ENCODE measurements at places on chromosomes 1 and 21. TPM values are rescaled to one million over a fixed set of nuclear protein-coding genes. Genes with fewer than 3 reads are reported as not detected.

- DNase-seq = no peak
Measured at GRCh38 chr1:235679005-235679404, 29.4 kb upstream of the GNG4 start.

Gene CTXND2
- not detected for total RNA-seq

- no peak for DNase-seq
Measured at GRCh38 chr1:21937034-21937371, at the start of gene HSPG2. TSS of gene HSPG2 (minus strand) at chr1:21937310. CDS start at chr1:21937217, 93 bp downstream.

- no peak for DNase-seq
Measured at GRCh38 chr1:160862203-160863060, at the start of gene CD244. TSS of gene CD244 (minus strand) at chr1:160862887. CDS start at chr1:160862677, 210 bp downstream.

DNA sequence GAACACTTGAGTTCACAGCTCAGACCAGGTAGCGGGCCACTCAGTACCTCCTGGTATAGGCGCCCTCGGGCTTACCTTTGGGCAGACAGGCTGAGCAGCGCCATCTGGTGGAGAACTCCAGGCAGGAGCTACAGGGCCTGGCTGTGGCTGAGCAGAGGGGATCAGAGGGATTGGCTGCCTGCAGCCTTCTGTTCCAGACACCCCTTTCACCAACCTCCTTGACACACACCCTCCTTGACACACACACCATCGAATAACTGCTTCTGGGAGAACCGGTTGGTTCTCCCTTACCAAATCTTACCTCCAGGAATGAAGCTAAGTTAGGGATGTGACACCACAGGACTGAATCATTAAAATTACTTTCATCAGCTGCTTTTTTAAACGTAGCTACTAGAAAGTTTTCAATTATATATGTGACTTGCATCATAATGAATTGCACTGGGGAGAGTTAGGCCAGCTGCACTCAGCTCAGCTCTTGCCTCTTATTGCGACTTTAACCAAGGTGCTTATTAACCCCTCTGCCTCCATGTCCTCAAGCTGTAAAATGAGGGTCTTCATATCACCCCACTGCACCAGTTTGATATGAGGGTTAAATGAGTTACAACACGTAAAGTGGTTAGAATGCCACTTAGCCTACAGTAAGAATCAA lies 6.6 kb downstream of the LIN28A start:
- peak; percentile 54 for DNase-seq

DNA sequence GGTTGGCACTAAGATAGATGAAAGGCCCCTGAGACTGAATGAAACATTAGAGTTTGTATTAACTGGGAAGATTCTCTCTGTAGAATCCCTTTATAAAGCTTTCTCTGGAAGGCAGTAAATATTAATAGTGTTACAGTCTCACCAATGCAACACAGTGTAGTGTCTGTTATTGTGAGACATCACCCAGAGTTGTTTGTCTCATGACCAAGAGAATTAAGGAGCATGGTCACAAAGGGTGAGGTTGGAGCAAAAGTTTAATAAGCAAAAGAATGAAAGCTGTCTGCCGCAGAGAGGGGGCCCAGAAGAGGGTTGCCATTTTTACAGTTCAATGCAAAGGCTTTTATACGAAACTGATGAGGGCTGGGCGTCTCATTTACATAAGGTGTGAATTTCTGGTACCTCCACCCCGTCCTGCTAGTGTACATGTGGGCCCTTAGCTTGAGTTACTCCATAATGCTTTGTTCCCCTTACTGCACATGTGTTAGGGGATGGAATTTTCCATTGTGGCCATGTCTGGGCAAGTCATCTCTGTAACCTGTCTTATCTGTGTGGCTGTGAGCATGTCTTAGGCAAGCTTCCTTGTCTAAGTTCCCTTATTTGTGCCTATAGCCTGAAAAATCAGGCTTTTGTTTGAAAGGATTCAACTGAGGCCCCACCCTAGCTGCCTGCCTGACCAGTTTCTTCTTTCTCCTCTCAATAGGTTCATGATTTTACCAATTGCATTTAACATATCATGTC lies 184.1 kb downstream of the RASAL2 start:
- no peak for DNase-seq

GRCh38 chr21:34344584-34344983 lies 19.2 kb upstream of the KCNE2 start:
- DNase-seq = no peak

Gene CLDN19
- not detected for total RNA-seq

DNA sequence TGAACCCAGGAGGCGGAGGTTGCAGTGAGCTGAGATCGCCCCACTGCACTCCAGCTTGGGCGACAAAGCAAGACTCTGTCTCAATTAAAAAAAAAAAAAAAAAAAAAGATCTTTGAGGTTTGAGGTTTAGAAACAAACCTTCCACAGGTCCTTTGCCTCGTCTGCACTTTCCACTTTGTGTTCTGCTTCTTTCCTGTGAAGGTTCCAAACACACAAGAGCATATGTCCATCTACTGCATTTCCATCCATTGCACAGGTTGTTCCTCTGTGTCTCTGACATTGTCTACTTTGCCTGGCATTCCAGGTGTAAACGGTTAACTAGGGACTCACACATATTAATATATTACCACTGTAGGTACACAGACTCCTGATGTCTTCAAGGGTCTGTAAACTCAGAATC lies 40.1 kb downstream of the DSTYK start:
- no peak for DNase-seq

DNA sequence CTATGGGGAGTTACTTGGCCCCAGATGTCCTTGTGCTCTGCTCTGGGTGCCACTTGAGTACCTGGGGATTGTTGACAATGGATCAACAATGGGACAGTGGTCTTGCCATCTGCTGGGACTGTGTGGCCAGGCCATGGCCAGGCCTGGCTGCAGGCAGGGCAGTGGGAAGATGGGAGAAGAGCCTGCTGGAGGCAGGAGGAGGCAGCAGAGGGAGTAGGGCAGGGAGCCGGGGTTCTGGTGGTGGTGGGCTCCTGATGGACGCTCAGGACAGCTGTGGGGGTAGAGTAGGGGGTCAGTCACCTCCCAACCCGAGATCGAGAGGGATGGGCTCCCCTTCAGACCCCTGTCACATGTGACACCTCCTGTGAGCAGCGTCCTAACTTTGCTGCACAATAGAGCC lies 81.0 kb downstream of the ARHGEF10L start:
- DNase-seq = no peak

Gene SPRR2F
- not detected for total RNA-seq

DNA sequence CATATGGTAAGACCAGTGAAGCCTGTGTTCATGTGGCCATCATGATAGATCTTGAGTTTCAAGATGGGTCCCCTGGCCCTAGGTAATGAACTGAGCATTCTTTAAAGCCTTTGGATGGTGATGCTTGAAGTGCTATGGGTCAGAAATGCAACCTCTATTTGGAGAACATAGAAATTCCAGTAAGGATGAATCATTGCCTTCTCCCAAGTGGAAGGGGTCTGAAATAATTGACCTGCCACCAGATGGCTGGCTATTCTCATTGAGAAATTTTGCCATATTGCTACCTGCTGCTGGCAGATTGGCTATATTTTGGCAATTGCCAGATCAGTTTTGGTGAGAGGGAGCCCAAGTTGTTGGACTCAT lies 739 bp upstream of the IFI6 start:
- no peak for DNase-seq

- DNase-seq = no peak
Measured at GRCh38 chr1:46181343-46182260, 5.3 kb upstream of the P3R3URF start.

Gene FLG
- not detected for total RNA-seq

GRCh38 chr1:10623686-10624145 lies 149.0 kb downstream of the PEX14 start:
- DNase-seq = no peak

Gene CD1E
- total RNA-seq = not detected

Gene SLC2A5
- not detected for total RNA-seq

DNA sequence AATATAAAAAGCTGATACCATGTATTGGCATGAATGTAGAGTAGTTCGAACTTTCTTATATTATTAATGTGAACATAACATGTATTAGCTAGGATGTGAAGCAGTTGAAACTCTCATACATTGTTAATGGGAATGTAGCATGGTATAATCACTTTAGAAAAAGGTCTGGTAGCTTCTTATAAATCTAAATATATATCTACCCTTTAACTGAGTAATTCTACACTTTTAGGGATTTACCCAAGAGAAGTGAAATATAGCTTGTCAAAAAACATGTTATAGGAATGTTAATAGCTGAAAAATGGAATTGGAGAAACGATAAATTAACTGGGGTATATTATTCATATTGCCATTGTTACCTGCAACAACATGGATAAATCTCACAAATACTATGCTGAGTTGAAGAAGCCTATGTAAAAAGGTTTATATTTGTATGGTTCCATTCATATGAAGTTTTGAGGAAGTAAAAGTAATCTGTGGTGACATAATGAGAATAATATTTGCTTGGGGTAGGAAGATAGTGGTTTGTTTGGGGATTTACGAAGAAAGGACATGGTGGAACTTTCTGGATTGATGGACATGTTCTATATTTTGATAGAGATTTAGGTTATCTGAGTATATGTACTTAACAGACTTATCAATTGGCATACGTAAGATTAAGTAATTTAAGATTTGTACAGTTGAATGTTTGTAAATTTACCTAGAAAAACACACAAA lies 76.6 kb downstream of the MAST2 start:
- DNase-seq = no peak

- no peak for DNase-seq
Measured at GRCh38 chr1:155951753-155952504, 10.5 kb downstream of the RXFP4 start.

Gene TMEM81
- total RNA-seq = 5.1 TPM

Gene STRIP1
- total RNA-seq = 39.6 TPM

Gene GBP7
- not detected for total RNA-seq

DNA sequence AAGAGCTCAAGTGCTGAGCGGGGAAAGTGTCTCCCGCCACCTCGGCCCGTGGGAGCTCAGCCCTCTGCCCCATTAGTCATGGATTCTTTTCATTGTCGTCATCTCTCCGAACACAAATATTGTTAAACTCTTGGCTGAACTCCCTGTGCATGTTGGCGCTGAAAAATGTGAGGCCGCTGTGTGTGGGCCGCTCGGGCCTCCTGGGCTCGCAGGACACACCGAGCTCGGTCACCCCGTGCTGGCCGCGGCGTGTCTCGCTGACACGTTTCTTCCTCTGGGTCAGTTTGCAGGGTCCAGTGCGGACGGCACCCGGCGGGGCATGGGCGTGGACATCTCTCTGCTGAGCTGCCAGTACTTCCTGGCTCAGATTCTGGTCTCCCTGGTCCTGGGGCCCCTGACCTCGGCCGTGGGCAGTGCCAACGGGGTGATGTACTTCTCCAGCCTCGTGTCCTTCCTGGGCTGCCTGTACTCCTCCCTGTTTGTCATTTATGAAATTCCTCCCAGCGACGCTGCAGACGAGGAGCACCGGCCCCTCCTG lies 25.6 kb downstream of the SLC45A1 start:
- DNase-seq = peak; percentile 95

GRCh38 chr1:18549906-18550305 lies 69.2 kb downstream of the KLHDC7A start:
- DNase-seq = no peak

DNA sequence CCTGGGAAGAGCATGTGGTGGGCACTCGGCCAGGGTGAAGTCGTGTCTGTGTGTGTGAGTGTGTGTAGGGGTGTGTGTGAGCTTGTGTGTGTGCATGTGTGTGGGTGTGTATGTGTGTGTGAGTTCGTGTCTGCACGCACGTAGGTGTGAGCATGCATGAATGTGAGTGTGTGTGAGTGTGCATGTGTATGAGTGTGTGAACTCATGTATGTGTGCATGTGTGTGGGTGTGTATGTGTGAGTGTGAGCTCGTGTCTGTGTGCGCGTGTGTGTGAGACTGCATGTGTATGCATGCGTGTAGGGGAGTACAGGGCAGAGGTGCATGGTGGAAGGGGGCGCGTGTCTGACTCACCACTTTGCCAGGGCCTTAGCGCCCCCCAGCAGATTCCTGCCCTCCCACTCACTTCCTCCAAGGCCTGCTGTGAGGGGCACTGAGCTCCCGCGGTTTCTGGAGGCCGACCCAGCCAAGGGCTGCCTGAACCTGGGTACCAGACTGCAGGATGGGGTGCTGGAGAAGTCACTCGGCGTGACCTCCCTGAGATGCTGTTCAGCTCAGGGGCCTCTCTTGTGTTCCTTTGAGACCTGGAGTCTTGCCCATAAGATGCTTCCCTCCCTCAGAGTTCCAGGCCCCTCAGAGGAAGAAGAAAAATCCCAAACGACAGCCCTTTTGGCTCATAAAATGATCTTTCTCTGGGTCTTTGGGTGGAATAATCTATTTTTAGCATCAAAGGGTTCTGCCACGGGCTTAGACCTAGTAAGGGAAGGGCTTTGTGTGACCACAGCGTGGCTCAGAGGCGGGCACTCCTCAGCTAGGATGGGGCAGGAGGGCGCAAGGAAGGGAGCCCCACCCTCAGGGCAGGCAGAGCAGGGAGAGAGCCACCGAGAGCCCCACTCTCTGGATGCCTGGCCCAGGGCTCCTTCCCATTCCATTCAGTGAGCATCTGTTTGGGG lies 41.1 kb upstream of the RUNX3 start:
- no peak for DNase-seq

Gene CTH
- 1.1 TPM for total RNA-seq

Gene PTGS2
- 1.1 TPM for total RNA-seq

DNA sequence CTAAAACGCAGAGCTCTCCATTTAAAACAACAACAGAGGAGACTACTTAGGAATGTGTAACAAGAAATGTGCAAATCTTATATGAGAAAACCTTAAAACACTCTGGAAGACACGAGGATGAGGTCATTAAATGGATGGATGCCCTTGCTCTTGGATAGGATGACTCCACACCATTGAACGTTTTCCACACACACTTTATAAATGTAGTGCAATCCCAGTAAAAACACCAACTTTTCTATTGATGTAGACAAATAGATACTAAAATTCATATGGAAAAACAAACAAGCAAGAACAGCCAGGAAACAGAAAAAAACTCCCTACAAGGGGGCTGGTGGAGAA lies 18.4 kb upstream of the COL6A1 start:
- DNase-seq = no peak

Gene AGBL4
- total RNA-seq = not detected

DNA sequence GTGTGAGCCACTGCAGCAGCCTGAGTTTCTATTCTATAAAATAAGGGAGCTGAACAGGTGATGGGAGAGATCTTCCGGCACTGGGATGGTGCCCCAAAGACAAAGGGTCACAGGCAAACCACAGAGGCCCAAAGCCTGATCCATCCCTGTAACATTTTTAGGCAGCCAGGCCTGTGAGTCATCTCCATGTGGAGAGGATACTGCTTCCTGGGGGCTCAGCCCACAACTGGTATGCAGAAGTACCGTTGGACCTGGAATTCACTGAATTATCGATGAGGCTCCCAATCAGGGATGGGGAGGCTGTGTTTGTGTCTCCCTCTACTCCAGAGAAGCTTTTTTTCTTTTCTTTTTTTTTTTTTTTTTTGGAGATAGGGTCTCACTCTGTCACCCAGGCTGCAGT lies 48.8 kb upstream of the WASF2 start:
- DNase-seq = peak; percentile 84

GRCh38 chr1:24355466-24355865 lies 36.3 kb downstream of the GRHL3 start:
- DNase-seq = no peak

Gene SLAMF6
- not detected for total RNA-seq

- DNase-seq = no peak
Measured at GRCh38 chr1:43995984-43996732, 4.8 kb downstream of the CCDC24 start.

- no peak for DNase-seq
Measured at GRCh38 chr1:87644579-87645190, 316.0 kb downstream of the LMO4 start.

Measured in MG63 (cell line).